Activated CD4-positive, alpha-beta T cell treated with anti-CD3 and anti-CD28 coated beads, Interleukin-2, amount 50 U/mL, for 48 hours (primary cell): ENCODE measurements at places on chromosomes 7 and 10.

DNA sequence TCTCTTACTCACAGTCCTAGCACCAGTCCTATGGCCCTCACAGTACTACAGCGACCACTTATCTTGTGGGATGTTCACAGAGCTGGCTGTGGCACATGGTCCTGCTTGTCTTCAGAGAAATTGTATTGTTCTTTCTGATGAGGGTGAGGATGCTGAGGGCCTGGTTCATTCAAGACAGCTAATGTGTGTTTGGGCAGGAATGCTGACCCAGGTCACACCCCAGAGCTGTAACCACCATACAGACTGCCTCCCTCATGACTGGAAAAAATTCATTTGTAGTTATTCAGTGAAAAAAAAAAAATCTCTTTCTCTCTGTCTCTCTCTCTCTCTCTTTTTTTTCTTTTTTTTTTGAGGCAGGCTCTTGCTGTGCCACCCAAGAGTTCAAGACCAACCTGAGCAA, 83.5 kb downstream of the KLF6 start:
- no peak for DNase-seq

- no peak for DNase-seq
Observed at GRCh38 chr7:101819183-101819582, 1.8 kb downstream of the CUX1 start.

DNA sequence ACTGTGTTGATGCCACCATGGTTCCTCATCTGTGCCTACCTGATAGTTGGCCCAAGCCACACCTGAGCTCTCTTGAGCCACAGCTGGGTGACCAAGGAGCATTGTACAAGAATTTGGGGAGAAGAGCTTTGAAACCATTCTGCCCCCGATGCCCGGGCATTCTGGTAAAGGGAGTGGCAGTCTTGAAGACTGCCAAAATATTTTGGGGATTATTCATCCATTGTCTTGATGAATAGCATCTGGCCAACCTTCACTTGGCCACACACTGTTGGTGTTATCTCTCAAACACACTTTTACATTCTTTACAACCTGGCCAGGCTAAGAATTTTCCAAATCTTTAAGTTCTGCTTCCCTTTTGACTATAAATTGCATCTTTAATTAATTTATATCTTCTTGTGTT, 113.1 kb upstream of the PCBD1 start:
- DNase-seq, result no peak

DNA sequence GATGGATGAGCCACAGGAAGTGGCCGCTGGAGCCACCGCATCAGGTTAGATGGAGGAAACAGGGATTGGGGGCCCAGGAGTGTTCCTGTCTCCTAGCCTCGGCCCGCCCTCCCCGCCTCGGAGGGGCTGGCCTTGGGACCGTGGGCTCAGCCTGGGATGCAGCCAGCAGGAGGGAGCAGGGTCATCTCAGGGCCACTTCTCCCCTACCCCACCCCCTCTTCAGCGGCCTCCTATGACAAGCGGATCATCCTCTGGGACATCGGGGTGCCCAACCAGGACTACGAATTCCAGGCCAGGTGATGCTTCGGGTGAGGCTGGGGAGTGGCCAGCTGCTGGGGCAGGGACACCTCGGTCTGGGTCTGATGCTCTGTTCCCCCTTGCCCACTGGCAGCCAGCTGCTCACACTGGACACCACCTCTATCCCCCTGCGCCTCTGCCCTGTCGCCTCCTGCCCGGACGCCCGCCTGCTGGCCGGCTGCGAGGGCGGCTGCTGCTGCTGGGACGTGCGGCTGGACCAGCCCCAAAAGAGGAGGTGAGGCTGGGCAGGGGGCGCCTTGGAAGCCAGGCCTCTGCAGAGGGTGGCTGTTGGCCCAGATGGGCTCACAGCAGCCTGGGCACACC, 4.7 kb downstream of the LRWD1 start:
- no peak for DNase-seq

- DNase-seq, result no peak
Observed at GRCh38 chr10:71539442-71540118, 142.9 kb downstream of the CDH23 start.

DNA sequence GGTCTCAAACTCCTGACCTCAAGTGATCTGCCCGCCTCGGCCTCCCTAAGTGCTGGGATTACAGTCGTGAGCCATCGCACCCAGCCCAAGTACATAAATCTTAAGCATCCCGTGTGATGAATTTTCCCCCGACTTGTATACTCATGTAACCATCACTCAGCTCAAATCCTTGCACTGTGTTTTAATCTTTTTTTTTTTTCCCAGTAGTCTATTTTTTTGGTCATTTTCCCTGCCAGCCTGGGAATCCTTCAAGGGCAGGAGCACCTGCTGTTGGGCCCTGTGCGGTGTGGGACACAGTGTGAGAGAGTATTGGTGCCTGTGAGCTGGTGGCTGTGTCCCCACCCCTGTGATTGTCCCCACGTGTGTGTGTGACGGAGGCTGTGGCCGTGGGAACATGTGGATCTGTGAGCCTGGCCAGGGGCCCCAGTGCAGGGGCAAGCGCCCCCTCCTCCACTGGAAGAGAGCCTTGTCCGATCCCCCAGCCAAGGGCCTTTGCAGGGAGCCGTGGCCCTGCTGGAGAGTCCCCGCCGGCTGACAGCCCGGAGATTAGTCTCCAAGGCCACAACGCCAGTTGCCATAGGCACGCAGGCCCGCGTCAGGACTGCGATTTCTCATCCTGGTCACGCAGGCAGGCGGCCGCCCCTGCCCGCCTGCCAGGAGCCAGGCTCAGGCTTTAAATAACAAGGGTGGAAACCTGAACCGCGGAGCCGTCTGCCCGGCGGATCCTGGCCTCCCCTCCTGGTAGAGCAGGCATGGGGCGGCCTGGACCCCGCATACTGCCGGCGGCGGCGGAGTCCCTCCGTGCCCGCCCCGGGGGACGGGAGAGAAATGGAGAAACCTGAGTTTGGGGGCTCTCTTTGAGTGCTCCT, 26.5 kb downstream of the GTF2IRD1 start:
- no peak for DNase-seq
